ENCODE measurements at places on chromosomes 7 and 10.

DNA sequence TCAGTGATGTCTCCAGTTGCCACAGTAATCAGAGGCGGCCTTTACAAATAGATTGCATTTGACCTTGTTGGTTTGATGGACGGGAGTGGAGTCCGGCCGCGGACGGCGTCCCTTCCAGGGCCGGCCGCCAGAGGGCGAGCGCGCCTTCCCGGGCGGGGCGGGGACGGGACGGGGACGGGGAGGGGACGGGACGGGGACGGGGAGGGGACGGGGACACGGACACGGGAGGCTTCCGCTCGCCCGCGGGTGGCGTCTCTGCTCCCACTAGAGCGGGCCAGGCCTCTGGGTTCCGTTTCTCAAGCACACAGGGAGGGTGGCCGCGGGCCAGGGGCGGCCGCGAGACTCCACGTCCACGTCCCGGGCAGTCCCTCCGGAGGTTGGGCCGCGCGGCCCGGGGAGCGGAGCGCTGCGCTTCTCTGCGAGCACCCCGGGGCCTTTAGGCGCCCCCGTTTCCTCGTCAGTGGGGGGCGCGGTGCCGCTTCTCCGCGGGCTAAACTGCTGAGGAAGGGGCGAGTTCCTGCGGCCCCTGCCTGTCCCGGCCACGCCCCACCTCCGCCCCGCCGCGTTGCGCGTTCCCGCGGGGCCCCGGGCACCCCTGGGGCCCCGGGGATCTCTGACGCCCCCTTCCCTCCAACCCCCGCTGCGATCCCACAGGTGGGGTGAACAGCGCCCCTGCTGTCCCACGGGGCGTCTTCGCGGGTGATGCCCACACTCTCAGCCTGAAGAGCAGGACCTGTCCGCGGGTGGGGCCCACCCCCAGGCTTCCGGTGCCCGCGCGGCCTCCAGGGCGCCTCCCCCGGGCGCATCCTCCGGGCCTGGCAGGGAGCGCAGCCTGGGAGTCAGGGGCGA is 84.2 kb upstream of the MKI67 start:
- peak; percentile 78 for DNase-seq

GRCh38 chr7:90025771-90026170 is 128.5 kb upstream of the STEAP1 start:
- no peak for DNase-seq

DNA sequence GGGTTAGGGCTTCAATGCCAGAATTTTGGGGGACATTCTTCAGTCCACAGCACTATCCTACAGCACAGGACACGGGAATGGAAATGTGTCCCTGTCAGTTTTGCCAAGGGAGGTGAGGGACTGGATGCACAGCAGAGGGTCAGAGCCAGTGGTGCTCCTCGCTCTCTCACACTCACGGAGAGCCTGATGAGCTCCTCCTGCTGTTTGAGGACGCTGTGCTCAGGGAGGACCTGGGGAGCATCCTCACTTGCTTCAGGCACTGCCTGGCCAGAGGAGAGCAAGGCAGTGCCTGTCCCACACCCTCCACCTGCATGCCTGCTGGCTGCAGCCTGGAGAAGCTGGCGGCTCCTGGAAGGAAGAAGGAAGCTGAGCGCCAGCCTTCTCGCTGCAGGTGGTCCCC is 58.6 kb downstream of the RAMP3 start:
- no peak for DNase-seq

DNA sequence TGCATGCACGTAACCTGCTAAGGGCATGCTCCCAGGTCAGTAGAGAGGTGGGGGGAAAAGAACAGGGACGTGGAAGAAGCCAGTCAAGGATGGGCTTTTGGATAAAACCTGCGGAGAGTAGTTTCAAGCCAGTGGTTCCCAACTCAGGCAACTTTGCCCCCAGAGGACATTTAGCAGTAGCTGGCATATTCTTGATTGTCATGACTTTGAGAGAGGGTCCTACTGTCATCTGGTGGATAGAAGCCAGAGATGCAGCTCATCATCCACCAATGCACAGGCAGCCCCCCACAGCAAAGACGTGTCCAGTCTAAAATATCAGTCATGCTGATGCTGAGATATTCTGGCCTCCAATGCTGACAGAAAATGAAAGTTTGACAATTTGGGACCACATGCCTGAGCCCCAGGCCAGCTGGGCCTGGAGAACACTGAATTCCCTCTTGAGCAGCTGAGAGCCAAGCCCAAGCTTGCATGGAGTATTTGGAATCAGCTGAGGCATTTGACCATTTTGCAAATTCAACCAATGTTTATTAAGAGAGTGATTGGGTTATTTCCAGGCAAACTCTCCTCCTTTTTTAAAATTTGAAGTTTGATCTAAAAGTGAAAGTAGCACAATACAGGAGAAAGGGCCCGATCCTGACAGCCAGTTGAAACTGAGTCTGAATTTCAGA is 110.0 kb upstream of the C7orf33 start:
- DNase-seq = no peak

GRCh38 chr7:2668401-2668800 is 19.6 kb upstream of the AMZ1 start:
- DNase-seq = no peak

- no peak for DNase-seq
These were observed 27.1 kb downstream of the DUSP5 start for GRCh38 chr10:110524859-110525232.

- no peak for DNase-seq
These were observed 72.3 kb upstream of the ACBD5 start for GRCh38 chr10:27312854-27313253.

GRCh38 chr10:71040846-71041605 is 152.7 kb upstream of the PCBD1 start:
- no peak for DNase-seq

DNA sequence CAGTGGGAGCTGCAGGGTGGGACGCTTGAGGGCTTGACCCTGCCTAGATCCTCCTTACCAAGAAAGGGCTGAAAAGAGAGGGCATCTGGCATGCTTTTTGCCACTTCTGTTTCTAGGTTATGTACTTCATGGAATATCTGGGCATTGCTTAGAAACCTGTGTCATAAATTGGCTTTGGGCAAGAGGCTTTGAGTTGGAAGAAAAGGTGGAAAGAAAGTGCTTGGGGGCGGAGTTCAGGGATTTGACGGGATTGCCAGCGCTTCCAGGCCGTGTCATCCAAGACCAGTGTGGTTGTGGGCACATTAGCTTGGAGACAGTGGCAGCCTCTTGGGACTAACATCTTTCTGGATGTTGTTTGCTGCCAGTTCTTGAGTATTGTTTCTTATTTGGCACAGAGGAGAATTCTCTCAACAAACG is 825 bp downstream of the ZNF862 start:
- no peak for DNase-seq

DNA sequence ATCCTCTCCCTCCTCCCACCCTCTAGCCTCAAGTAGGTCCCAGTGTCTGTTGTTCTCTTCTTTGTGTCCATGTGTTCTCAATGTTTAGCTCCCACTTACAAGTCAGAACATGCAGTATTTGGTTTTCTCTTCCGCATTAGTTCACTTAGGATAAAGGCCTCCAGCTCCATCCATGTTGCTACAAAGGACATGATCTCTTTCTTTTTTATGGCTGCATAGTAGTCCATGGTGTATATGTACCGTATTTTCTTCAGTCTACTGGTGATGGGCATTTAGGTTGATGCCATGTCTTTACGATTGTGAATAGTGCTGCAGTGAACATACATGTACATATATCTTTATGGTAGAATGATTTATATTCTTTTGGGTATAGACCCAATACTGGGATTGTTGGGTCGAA is 1.6 kb upstream of the GOT1 start:
- DNase-seq = no peak
